ENCODE measurements at places on chromosomes 13 and 19.
A peak's percentile ranks its signal among the peaks of the same experiment; 100 is the strongest.

DNA sequence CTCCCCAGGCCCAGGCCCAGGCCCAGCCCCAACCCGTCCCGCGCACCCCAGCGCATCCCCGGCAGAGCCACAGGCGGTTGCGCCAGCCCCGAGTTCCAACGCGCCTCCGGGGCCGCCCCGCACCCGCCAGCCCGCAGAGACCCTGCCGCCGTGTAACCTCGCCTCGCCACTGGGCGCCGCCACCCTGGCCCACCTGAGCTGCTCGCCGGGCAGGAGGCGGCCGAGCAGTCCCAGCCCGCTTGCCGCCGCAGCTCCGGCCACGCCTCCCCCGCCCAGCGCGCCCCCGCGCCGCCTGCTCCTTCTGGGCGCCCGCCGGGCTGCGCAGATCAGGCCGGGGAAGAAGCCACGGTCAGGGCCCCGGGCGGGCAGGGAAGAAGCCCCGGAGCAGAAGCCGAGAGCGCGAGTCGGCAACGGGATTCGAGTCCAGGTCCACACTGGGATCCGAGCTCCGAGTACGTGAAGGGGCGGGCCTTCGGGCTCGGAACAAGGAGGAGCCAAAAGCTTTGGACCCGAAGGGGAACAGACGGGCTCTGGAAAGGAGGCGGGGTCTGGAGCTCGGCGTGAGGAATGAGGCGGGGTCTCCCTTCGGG lies at the start of gene MBOAT7:
TSS of gene MBOAT7 (minus strand) at position 436 of the 590 bp plus-strand sequence. CDS start 1,072 bp downstream, outside the sequence.
- DNase-seq: no peak

- DNase-seq: no peak
These were observed 518 bp upstream of the PLPP2 start for GRCh38 chr19:291561-292280.

DNA sequence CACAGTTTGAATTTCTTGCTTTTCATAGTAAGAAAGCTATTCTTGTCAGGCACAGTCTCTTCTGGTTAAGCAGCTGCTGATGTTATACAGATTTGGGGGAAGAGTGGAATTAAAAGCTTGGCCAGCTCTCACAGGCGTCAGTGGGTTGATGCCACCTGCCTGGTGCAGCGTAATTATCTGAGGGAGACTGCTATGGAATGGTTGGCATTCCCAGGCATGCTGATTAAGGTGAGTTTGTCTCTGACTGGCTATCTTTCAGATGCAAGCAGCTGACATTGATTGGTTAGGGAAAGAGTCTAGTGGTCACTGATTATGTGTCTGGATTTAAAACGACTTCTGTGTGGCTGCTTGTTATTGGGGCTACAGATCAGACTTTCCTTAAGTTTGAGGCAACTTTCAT lies 948.4 kb downstream of the UQCRFS1 start:
- DNase-seq: no peak

DNA sequence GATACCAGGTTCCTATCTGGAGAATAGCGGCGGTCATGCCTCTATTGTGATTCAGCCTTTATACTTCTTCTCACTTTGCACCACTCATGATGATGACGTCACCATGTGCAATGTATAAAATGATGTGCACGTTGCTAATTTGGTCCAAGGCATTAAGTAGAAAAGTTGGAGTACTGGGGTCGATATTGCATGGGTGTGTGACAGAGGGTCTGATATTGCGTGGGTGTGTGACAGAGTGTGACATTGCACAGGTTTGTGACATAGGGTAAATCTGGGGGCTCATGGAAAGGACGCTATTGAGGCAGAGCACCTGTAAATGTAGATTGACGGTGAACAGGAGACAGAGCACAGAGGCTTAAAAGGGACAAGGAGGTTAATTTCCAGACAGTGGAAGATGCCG lies 4.5 kb upstream of the VN1R4 start:
- DNase-seq: no peak

DNA sequence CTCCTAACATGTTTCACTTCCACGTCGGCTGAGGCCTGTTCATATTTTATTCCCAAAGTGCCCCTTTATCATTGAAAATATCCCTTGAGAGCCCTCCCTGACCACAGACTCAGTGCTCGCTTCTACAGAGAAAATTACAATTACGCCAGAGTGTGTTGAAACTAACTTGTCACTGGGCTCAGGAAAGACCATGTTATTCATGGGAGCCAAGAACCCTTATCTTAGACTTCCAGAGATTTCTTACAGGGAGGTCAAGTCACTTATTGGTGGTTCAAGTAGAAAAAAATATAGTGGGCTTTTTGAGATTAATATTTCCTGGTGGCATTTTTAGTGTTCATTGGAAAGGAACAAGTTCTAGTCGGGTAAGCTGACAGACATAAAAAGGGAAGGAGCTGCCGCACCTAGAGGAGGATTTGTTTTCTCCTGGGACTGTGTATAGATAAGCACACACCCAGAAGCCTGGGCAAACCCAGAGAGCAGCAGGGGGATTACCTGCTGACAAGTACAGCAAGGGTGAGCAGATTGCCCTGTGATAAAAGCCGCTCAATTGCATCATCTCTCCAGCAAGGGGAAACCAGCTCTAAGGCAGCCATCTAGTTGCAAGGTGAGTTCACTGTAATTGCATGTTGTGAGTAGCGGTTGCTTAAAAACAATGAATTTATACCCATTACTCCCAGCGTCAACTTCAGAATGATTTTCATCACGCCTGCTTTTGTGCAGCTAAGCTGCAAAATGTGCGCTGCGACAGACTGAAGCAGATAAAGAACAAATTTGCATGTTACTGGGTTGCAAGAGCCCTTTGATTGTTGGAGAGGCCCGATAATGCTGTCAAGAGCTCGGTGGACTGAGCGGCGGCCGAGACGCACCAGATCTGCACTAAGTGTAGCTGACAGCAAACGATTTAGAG lies 46.2 kb downstream of the DCT start:
- DNase-seq: no peak

DNA sequence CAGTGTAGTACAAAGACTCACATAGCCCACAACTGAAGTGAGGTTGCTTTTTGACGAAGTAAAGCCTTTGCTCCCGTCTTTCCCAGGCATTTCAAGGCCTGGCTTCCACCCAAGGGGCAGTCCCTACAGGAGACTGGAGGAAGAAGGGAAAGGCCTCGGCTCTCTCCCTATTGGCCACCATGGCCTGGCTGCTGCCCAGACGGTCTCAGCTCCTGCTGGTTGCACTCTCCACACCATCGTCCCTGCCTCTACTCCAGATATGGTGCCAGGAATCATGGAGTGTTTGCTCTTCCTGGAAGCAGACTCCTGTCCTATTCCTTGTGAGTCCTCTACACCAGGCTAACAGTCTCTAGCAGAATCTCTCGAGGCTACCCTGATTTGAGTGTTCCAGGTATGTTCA lies 124.1 kb upstream of the UQCRFS1 start:
- DNase-seq: no peak

DNA sequence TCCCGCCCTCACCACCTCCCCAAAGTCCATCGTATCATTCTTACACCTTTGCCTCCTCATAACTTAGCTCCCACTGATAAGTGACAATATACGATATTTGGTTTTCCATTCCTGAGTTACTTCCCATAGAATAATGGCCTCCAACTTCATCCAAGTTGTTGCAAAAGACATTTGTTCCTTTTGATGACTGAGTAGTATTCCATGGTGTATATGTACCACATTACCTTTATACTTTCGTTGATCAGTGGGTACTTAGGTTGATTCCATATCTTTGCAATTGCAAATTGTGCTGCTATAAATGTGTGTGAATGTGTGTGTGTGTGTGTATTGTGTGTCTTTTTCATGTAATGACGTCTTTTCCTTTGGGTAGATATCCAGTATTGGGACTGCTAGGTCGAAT lies 109.6 kb downstream of the ZNF536 start:
- DNase-seq: no peak

- DNase-seq: no peak
These were observed 183.3 kb downstream of the KCNRG start for GRCh38 chr13:50198508-50198907.

GRCh38 chr19:4576016-4576933 lies 16.8 kb upstream of the SEMA6B start:
- DNase-seq: no peak

GRCh38 chr13:42047561-42048341 lies 697 bp upstream of the DGKH start:
- DNase-seq: peak; percentile 2

DNA sequence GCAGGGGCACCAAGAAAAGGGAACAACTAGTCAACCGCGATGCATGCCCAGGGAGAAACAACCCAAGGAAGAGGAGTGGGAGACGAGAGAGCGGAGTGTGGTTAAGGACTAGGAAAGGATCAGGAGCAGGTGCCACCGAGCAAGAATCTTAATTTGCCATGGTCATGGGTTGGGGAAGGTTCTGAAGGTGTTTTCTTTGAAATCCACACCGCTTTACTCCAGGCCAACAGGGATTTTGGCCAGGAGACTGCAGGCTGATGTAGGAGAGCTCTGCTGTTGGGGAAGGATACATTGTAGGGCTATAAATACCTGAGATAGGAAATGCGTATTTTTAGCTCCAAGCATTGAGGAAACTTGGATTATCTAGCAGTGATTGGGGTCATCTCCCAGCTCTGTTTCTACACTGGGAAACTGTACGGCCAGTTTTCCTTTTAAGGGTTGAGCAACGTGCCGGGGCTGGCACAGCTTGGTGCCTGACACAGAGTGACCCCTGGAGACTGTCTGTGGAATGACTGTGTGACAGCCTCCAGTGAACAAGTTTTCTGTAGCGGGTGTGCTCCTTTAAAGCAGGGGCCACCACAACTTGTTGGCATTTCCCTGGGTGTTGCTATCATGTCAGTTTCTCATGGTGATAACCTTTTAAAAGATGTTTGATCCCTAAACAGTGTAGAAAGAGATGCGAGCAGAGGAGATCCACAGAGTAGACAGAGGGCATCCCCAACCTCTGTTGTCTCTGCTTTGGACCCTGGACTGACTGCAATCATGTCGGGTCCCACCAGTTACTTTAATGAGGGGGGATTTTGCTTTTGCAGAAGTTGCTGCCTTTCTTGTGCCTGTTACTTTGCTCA lies 34.3 kb downstream of the ZNF536 start:
- peak; percentile 52 for DNase-seq

GRCh38 chr19:38815059-38816001 lies 2.6 kb upstream of the LGALS4 start:
- no peak for DNase-seq

DNA sequence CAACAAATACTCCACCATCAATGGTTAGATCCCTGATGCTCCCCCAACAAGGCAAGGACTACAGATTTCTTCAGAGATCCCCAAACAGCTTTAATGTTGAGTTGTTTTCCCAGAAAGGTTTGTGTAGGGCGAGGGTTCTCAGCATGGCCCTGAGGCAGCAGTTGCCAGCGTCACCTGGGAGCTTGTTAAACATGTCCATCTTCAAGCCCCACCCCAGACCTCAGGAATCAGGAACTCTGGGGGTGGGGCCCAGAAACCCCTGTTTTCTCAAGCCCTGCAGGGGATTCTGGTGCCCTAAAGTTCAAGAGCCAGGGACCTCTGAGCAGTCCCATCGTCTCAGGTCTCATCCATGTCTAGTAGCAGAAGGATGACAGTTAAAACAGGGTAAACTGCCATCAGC lies 9.6 kb downstream of the EFNB2 start:
- no peak for DNase-seq

GRCh38 chr19:15841875-15842569 lies 26.6 kb upstream of the OR10H1 start:
- no peak for DNase-seq

- no peak for DNase-seq
These were observed 96.8 kb upstream of the WASF3 start for GRCh38 chr13:26460648-26461047.

GRCh38 chr13:91162180-91162579 lies 185.3 kb upstream of the MIR17HG start:
- DNase-seq: no peak

GRCh38 chr19:18658366-18658855 lies 21.6 kb downstream of the KLHL26 start:
- DNase-seq: no peak

GRCh38 chr13:40656358-40656757 lies 10.1 kb downstream of the FOXO1 start:
- DNase-seq: no peak

- no peak for DNase-seq
These were observed 57.3 kb upstream of the UBL3 start for GRCh38 chr13:29907670-29908069.

DNA sequence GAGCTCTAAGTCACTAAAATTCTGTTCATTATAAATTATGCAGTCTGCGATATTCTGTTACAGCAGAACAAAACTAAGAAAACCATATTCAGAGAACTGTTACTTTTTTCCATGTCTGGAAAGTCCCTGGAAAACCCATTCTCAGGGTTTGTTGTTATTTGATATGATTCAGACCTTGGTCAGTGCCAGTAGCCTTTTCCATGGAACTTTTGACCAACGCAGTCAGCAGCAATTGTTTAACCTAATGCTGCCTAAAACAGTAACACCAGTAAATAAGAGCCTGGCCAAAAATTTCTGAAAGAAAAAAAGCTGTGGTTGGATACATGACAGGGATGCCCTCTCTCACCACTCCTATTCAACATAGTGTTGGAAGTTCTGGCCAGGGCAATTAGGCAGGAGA lies 402.7 kb downstream of the TBC1D4 start:
- no peak for DNase-seq

- no peak for DNase-seq
These were observed 35.1 kb downstream of the MTMR6 start for GRCh38 chr13:25252225-25252624.

DNA sequence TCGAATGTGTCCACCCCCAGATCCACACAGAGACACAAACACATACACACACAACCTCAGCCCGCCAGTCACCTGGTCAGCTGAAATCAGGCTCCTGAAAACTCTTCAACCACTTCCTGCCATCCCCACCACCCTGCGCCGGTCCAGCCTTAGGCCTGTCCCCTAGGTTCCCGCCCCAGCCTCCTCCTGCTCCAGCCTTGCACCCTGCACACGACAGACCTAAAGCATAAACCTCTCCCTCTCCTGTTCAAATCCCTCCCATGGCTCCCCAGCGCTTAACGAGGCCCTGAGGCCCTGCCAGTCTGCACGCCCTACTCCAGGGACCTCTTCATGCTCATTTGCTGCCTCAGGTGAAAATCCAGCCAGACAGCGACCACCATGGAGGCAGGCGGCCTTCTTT lies 7.1 kb downstream of the PNMA8B start:
- DNase-seq: no peak

- DNase-seq: no peak
These were observed 600.5 kb upstream of the KLHL1 start for GRCh38 chr13:70708775-70709174.

- DNase-seq: no peak
These were observed 5.4 kb downstream of the LINGO3 start for GRCh38 chr19:2302319-2303210.

DNA sequence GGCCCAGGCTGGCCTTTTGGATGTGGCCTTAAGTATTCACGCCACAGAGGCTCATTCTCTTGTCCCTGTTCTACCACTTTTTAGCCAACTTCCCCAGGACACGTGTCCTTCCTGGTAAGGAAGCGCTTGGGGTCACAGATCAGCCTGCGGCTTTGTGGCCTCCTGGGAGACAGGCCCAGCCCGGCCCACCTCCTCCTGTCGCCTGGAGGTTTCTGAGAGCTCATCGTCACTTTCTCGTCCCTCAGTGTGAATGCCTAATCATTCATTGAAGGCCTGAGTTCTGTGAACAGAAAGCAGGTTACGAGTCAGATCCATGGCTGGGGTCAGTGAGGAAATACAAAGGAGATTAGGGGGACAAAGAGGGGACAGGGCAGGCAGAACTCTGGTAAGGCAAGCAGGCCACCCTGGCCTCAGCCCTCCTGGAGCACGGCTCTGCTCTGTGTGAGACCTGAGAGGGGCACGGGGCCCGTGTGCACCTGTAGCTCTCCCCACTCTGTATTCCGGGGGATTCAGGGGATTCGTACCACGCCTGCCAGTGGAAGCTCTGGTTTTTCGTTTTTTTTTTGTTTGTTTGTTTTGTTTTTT lies 38.6 kb upstream of the TSHZ3 start:
- no peak for DNase-seq
